ENCODE measurements at places on chromosomes 7 and 10. TPM values are rescaled to one million over a fixed set of nuclear protein-coding genes. Genes with fewer than 3 reads are reported as not detected.
A peak's percentile ranks its signal among the peaks of the same experiment; 100 is the strongest.

Gene PAPOLB
- not detected for total RNA-seq

GRCh38 chr7:127251465-127252376 is 1.0 kb downstream of the GRM8 start:
- peaks cover 12% of the 10 kb centered on the region for H3K27me3 ChIP-seq
- H3K4me1 ChIP-seq: peaks cover 8% of the 10 kb centered on the region
- H3K36me3 ChIP-seq: no peaks in the 10 kb centered on the region
- no peak overlapping the region for H3K27ac ChIP-seq

DNA sequence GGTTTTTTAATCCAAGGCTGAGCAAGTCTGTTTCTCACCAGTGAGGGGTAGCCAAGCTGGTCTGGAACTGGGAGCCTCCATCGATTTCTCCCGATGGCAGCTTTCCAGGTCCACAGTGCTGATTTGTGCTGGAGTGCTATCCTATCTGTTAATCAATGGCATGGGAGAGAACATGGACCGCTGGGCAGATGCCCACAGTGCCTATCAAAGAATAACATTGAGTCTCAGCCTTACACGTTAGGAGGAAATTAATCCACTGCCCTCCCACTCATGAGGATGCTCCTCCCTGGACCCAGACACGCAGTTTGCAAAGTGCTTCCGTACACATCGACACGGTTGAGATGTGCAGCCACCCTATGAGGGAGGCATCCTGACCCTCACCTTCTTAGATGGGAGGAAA is 36.0 kb upstream of the CUX1 start:
- H3K36me3 ChIP-seq: no peaks in the 10 kb centered on the region
- no peak overlapping the region for H3K27ac ChIP-seq
- no peaks in the 10 kb centered on the region for H3K27me3 ChIP-seq
- 0 out of 2 replicates have a peak, but pooled peaks cover 5% of the 10 kb centered on the region for H3K4me1 ChIP-seq

- H3K4me1 ChIP-seq: peaks cover 43% of the 10 kb centered on the region
- no peaks in the 10 kb centered on the region for H3K27me3 ChIP-seq
- no peak overlapping the region for H3K4me3 ChIP-seq
- peak overlapping the region; percentile 87 for H3K27ac ChIP-seq
- H3K36me3 ChIP-seq: no peaks in the 10 kb centered on the region
- no peak for DNase-seq
These were observed 423.2 kb downstream of the RPS24 start for GRCh38 chr10:78456649-78457400.

GRCh38 chr7:1679326-1679965 is 9.4 kb downstream of the ELFN1 start:
- H3K36me3 ChIP-seq: no peaks in the 10 kb centered on the region
- H3K4me1 ChIP-seq: no peaks in the 10 kb centered on the region
- DNase-seq: no peak
- H3K4me3 ChIP-seq: no peak overlapping the region
